Fibroblast of upper back skin (primary cell): ENCODE measurements at places on chromosomes 7 and 10.

- no peak for DNase-seq
Observed at GRCh38 chr7:109926738-109927137, 1164.2 kb upstream of the LRRN3 start.

DNA sequence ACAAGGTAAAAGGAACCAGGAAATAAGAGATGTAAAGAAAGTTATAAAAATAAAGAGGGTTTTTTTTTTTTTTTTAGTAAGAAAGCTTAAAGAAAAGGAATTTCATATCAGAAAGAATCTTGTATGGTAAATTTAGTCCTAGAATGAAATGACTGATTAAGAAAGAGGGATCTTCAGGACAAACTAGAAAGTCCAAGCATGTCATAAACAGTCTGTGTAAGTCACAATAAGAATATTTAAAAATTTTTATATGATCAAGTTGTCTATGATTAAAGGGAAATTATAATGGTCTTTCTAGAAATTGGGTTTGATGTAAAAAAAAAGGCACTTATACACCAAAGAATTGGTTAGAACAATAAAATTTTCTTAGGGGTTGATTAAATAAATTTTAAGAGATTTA, 289.5 kb downstream of the XPNPEP1 start:
- DNase-seq: no peak

DNA sequence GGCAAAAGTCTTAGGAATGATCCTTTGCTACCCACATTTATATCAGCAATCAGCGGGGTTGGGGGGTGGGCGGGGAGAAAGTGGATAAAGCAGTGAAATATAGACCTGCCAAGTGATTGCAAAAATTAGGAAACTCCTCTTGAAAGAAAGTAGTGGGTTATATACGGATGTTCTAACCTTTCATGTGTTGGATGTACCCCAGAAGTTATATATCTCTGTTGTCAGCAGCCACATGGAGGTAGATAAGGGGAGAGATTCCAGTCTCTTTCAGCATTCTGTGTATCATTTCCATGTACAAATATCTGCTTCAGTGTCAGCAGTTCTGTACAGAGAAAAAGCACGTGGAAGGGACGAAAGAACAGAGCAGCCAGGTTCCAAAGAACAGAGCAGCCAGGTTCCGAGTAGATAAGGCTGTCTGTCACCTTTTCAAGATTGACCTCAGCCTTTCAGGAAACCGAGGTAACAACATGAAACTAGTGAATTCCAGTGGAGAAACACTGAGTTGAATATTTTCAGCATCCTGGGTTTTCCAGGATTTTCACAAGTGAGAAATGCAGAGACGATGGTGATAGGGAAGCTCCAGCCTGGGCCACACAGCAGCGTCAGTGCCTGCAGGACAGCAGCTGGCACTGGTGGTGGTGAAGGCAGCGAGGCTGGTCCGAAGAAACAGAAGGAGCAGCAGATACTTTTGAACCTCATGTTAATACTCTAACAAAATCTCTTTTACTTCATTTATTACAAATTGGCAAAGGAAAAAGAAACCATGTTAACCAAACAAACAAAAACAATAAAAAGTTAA, 212.3 kb downstream of the C7orf25 start:
- peak; percentile 44 for DNase-seq

DNA sequence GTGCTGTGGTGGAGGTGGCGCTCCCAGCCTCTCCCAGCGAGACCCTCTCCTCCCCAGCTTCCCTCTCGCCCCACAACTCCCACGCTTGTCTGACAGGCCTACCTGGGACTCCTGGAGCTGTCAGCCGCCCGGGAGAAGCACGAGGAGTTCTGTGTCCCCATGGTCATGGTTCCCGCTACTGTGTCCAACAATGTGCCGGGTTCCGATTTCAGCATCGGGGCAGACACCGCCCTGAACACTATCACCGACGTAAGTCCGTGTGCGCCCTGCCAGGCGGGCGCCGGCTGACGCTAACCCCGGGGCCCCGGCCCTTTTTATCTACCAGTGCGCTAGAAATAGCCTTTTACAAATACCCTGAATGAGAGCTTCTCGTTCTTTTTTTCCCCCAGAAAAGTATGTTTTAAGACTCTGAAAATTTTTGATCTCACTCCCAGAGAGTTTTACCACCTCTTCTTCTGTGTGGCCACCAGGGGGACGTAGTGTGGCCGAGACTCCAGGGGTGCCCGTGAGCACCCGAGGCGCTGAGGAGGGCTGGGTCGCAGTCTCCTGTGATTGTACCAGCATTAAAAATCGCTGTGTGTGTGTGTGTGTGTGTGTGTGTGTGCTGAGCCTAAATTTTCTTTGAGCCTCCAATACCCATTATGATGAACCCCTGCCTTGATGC, 52.6 kb downstream of the PFKP start:
- peak; percentile 10 for DNase-seq
